ENCODE measurements at places on chromosomes 7 and 10.
A peak's percentile ranks its signal among the peaks of the same experiment; 100 is the strongest.

DNA sequence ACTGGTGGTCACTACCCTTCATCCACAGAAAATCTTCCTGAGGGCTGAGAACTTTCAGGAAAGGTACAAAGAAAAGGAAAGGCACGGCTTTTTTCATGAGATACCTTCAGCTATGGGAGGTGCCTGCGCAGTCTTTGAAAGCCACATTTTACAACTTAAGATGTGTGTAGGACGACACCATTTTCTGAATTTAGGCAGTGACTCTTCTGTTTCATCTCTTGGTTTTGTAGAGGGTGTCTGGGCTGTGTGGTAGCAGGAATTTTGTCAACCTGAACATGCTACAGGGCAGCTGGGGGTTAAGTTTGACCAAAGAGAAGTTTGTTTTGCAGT is 138.1 kb downstream of the NRP1 start:
- DNase-seq: no peak

DNA sequence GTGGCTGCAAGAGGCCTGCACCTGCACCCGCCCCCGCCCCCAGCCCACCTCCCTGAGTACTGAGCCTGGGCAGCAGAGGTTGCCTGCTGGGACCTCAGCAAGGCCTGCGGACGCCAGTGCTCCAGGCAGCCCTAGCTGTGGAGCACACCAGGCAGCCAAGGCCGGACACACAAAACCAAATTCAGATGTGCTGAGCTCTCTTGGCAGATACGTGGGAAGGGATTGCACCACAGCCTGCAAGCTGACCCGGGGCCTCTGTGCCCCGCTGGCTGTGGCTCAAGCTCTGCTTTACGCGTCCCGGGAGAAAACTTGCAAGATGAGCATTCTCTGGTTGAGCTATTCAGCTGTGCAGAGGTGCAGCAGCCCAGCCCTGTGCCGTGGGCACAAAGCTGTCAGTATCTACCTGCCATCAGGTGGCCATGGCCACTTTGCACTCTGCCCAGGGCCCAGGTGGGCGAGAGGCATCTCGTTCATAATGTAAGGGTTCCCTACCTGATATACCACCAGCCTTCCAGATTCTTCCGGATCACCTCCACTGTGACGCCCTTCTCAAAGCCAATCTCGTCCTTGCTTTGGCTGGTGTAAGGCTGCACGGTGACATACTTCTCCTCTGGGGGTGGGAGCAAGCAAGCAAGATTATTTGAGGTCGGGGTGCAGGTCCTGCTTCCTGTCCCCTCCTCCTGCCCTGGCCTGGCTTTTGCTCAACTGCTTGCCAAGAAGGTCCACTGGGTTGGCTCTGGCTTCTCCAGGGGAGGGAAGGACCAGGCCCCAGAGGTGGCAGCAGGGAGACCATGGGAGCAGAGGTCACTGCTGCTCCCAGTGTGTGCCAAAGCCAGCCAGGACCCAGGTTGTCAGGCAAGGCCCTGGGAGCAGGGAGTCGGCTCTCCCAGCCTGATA is 123.4 kb downstream of the NEURL1 start:
- DNase-seq: peak; percentile 97

DNA sequence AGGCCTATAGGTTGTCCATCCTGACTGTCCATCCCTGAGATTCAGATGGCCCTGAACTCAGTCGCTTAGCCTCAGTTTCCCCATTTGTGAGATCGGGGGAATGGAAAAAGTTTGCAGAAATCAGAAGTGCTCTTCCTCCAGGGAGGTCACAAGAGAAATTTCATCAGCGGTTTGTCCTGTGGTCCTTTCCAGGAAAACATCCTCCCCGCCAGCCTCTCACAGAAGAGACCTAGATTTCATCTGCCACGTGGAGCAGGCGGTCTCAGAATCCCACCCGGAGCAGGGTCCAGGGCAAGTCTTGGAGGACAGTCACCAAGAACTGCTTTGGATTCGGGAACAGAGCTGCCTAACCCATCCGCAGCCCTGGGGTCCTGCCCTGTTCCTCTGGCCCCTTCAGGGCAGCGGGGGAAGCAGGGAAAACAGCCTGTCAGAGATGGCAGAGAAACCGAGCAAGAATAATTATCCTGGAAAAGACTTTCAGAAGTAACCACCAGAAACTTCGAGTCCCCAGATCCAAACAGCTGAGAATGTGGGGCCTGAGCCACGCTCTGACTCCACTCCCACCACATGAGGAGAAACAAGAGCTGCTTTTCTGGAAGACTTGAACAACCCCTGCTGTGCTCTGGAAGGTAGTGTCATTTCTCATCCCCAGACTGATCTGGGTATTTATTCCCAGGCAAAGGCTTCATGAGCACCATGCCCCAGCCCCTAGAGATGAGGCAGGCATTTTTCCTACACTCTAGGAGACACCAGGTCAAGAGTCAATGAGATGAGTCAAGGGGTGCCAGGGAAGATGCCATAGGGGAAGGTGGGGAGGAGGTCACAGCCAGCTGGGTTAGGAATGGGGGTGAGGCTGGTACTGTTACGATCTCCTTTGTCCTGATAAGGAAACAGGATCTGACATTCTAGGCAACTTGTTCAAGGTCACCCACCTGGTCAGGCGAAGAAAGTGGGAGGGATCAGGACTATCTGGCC is 1.1 kb upstream of the TNS3 start:
- DNase-seq: no peak

DNA sequence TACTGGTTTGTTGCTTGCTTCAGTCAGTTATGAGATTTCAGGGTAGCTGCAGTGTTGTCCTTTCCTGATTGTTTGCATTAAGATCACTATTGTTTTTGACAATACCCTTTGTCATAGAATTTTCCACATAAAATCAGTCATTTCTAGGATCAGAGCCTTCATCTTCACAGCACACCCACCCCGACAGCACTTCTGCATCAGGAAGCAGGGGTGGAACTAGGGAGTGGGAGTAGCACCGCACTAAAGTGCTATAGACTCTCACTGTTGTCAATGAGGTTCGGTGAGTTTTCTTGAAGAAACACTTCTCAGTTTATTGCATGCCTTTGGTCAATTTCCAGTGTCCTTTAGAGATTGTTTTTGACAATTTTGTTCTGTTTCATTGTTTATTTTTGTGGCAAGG is 632.5 kb downstream of the AUTS2 start:
- DNase-seq: no peak

DNA sequence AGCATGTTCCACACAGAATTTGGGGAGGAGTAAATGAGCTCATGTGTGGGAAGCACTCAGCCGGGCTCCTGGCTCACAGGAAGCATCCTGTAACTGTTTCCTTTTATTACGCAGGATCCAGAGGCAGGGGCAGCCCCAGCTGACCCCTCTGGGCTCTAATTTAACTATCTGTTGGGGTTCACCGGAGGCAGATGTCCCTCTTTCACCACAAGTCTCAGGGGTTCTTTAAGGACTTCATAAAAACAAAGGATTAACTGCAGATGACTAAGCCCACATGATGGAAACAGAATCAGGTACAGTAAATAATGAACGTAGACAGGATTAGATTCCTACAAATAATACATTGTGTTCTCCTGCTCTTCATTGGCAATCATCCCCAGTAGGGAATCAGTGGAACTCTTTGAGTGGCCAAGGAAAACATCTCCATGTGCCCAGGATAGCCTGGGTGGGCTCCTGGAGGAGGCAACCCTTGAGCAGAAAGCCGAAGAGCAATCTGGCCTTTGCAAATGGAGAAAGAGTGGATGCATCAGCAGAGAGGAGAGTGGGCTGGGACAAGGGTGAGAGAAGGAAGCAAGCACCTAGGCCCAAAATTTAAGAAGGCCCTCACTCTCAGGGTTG is 24.6 kb downstream of the TBXAS1 start:
- DNase-seq: peak; percentile 94

DNA sequence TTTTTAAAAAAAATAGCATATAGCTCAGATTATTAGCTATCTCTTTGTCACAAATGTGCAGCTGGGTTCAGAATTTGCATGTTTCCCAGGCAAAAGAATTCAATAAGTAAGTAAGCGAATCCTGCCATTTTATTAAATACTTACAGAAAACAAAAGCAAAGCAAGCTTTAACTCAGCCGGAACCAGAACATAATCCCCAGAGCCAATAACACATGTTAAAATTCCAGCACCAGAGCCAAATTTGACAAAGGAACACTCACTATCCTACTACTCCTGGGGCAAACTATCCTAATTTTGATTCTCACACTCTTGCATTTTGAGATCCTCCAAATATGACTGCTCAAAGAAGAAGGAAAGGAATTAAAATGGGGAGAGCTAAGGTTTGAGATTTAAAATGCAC is 32.6 kb downstream of the LRRTM3 start:
- DNase-seq: no peak

Measured in cardiac fibroblast (primary cell).